Lung microvascular endothelial cell (primary cell): ENCODE measurements at places on chromosomes 2 and 18. TPM values are rescaled to one million over a fixed set of nuclear protein-coding genes. Genes with fewer than 3 reads are reported as not detected.

The VSNL1 gene
- not detected in 2 replicates for total RNA-seq

The TCF23 gene
- total RNA-seq: not detected in 2 replicates

The STAT4 gene
- total RNA-seq: 0.22 and 0.40 TPM in 2 replicates

The METAP1D gene
- 1.6 and 3.1 TPM in 2 replicates for total RNA-seq

The SLC11A1 gene
- total RNA-seq: under 0.01 and 0.20 TPM in 2 replicates

The PLA2R1 gene
- total RNA-seq: 7.0 and 21.4 TPM in 2 replicates

GRCh38 chr2:189702071-189702470 lies 27.6 kb downstream of the ANKAR start:
- peak; percentile 17 for DNase-seq

DNA sequence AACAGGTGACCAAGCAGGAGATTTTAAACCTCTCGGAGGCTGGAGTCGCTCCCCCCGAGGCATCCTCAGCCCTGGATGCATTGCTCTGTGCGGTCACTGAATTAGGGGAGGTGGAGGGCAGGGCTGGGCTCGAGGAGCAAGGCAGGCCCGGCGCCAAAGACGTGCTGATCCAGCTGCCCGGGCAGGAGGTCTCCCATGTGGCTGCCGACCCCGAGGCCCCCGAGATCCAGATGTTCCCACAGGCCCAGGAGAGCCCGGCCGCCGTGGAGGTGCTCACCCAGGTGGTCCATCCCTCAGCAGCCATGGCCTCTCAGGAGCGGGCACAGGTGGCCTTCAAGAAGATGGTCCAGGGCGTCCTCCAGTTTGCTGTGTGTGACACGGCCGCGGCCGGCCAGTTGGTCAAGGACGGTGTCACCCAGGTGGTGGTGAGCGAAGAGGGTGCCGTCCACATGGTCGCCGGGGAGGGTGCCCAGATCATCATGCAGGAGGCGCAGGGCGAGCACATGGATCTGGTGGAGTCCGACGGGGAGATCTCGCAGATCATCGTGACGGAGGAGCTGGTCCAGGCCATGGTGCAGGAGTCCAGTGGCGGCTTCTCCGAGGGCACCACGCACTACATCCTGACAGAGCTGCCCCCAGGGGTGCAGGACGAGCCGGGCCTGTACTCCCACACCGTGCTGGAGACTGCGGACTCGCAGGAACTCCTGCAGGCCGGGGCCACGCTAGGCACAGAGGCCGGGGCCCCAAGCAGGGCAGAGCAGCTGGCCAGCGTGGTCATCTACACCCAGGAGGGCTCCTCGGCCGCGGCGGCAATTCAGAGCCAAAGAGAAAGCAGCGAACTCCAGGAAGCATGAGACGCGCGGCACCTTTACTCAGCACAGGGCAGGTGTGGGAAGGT lies 145.1 kb downstream of the PTGR3 start:
- DNase-seq: no peak

GRCh38 chr2:28185891-28186290 lies 206.8 kb upstream of the FOSL2 start:
- no peak for DNase-seq

GRCh38 chr18:13433685-13434084 lies 215.1 kb downstream of the LDLRAD4 start:
- peak; percentile 63 for DNase-seq

GRCh38 chr2:230075988-230076631 lies 7.4 kb upstream of the SLC16A14 start:
- DNase-seq: no peak

DNA sequence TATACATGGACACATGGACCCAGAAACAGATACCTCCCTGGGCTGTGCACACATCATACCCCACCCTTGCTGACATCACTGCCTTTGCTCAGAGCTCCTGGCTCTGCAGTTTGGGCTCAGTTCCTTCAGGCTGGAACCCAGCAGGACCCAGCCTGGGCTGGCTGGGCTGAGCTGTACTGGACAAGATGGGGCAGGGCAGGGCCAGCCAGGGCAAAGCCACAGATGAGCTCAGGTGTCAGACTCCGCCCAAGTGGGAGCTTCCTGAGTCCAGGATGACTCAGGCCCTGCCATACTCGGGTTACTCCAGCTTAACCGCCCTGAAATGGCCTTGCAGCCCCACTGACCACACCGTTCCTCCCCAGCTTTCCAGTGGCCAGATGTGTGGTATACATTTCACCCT lies 284.9 kb downstream of the OSR1 start:
- DNase-seq: no peak
